Stimulated activated CD4-positive, alpha-beta T cell treated with anti-CD3 and anti-CD28 coated beads, Interleukin-1b, Interleukin-23, amount 100 ng/mL, for 24 hours (primary cell): ENCODE measurements at places on chromosomes 16 and 17.

GRCh38 chr16:3868556-3868955 is 12.0 kb downstream of the CREBBP start:
- no peak for DNase-seq

- DNase-seq = no peak
Observed at GRCh38 chr17:56914581-56915273, 878 bp upstream of the TRIM25 start.

GRCh38 chr17:76478097-76478496 is 10.7 kb downstream of the AANAT start:
- no peak for DNase-seq

- DNase-seq = no peak
Observed at GRCh38 chr16:67246756-67247191, 507 bp downstream of the FHOD1 start.

DNA sequence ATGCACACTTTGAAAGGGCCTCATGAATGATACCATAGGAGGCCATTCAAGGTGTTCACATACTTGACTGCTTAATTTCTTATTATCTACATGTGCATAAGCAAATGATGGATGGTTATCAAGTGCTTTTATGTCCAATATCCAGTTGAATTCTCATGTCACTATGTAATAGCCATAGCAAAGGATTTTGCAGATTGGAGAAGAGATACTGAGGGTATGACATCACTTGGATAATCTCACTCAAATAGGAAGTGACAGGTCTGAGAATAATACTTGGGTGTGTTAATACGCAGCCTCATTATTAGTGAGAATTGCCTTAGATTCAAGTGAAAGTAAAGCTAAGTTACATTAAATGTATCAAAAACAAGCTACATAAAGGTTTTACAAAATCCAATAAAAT is 1208.6 kb downstream of the CDH11 start:
- no peak for DNase-seq

DNA sequence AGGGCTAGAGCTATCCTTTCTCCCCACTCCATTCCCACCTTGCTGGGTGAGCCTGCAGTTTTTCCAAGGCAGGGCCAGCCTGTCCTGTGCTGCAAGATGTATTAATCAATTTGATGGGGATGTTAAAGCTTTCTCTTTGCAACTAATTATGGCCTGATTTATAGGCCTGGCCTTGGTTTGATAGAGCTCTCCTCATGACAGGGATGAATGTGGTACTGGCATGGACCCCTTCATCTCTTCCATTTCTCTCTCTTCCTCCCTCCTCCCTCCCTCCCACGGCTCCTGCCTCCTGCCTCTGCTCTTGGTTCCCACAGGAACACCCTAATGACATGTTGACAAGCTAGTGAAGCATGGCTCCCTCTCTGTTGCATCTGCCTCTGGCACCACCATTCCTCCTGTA is 47.2 kb upstream of the SKAP1 start:
- no peak for DNase-seq

GRCh38 chr16:86517033-86517432 is 6.7 kb downstream of the FOXF1 start:
- DNase-seq = no peak

- DNase-seq = no peak
Observed at GRCh38 chr16:76800196-76800595, 390.8 kb upstream of the MON1B start.

GRCh38 chr16:1746693-1747195 is 24.6 kb downstream of the NME3 start:
- no peak for DNase-seq

DNA sequence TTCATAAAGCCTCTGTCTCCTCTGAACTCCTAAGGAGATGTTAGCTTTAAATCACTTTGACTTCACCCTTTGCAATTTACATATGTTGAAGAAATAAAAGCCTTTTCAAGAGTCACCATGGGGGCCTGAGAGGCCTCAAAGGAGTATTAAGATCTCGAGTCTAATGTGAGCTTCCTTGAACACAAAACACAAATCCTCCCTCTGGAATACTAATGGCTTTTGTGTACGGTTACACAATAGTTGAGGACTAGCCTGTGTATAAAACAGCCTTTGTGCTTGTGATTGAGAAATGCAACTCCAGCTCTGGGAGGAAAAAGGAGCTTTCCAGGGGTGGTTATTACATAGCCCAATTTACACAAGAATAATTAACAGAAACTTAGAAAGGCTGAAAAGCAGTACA is 1140.2 kb downstream of the CDH11 start:
- DNase-seq = no peak

- DNase-seq = no peak
Observed at GRCh38 chr17:29068818-29069217, 25.9 kb downstream of the PIPOX start.

GRCh38 chr17:19344311-19345066 is 18.0 kb downstream of the B9D1 start:
- DNase-seq = no peak

DNA sequence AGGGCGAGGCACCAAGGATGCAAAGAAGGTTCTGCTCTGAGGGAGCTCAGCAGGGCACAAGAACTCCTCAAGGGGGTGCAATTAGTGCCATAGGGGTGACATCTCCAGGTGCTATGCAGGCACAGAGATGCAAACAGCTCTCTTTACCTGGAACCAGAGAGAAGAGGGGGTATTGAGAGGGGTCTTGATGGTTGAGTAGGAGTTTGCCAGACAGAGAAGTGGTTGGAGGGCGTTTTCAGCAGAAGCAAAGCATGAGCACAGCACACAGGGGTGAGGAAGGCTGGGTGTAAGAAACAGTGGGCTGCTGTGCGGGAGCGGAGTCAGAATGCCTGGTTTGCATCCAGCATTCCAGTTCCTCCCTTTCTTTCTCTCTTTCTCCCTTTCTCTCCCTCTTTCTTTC is 81.8 kb upstream of the LHX1 start:
- DNase-seq = no peak

GRCh38 chr16:56451753-56452689 is 667 bp downstream of the OGFOD1 start:
- DNase-seq = no peak

DNA sequence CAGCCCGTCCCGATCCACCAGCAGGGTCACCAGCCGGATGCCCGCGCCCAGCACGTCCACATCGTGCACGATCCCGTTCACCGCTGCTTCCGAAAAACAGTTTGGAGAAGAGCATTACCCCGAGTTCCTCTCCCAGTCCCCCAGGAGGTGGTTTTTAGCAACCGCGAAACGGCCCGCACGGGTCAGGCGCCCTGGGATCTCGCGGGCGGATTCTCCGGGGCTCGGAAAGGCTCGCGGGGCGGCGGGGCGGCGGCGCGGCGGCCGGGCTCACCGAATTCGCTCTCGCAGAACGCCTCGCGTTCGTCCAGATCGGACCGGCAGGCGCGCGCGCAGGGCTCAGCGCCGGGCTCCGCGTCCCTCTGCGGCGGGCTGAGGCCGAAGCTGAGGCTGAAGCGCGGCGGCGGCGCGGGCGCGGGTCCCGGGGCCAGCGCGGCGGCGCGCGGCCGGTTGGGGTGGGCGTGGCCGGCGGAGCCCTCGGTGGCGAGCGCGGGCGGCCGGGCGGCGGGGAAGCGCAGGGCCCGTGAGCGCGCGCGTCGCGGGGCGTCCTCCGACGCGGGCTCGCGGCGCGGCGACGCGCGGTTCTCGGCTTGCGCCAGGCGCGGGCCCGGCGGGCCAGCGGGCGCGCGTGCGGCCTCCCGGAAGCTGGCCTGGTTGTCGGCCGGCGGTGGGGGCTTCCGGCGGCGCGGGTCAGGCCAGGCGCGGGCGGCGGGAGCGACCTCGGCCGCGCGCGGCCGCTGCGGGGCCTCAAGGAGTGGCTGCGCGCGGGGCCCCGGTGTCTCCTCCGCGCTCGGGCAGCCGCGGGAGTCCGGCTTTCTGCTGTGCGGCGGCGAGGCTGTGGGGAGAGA is 2.9 kb downstream of the C17orf58 start:
- DNase-seq = peak; percentile 52

DNA sequence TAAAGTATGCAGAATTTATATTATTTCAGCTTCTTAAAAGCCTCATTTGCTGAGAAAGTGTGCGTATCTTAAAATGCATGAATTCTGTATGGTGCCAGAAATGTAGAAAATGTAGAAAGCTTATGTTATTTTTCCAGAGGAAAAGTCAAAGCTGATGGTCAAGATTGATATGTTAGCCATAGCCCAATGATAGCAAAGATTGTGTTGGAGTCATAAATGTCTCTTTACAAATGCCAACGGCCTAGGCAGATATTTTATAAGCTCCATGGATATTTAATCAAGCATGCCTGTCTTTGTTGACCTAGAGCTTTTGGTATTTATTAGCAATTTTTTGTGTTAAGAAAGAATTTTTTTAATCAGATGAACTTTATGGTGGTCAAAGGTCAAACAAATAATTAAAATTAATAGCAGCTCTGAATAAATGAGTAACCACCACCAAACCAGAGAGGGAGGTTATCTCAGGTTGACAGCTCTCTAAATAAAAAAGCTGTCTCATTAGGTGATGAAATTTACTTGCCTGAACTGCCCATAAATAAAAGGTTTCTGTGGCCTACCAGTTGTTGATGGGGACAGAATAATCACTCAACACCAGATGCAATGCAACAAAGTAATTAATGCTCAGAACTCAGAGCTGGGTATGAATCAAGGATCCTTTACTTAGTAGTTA is 28.5 kb downstream of the CLEC3A start:
- DNase-seq = no peak

DNA sequence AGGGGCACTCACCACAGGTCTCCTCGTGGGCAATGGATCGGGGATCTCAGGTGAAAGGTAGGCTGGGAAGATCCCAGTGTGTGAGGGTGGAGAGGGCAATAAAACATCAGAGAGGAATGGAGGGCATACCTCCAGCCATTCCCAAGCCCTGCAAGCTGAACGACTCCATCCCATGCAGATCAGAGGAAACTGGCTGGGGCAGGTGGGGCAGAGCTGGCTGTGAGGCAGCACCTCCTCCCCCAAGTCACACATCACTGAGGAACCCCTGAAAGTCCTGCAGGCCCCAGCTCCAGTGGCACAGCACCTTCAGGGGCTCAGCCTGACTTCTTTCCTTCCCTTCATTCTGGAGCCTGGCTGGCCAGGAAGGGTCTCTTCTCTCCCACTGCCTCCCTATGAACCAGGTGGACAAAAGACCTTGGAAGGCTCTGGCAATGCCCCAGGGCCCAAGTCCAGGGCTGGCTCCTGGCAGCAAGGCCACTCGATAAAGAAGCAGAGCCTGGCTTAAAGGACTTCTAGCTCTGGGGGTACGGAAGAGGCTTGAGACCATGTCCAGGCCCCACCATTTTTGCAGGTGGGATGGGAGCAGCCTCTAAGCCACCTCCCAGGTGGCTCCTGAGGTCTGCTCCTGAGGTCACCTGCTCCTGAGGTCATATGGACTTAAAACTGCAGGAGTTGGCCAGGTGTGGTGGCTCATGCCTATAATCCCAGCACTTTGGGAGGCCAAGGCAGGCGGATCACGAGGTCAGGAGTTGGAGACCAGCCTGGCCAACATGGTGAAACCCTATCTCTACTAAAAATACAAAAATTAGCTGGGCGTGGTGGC is 13.5 kb upstream of the TMEM208 start:
- DNase-seq = no peak

GRCh38 chr17:39132192-39132610 is 19.2 kb downstream of the PLXDC1 start:
- DNase-seq = no peak

DNA sequence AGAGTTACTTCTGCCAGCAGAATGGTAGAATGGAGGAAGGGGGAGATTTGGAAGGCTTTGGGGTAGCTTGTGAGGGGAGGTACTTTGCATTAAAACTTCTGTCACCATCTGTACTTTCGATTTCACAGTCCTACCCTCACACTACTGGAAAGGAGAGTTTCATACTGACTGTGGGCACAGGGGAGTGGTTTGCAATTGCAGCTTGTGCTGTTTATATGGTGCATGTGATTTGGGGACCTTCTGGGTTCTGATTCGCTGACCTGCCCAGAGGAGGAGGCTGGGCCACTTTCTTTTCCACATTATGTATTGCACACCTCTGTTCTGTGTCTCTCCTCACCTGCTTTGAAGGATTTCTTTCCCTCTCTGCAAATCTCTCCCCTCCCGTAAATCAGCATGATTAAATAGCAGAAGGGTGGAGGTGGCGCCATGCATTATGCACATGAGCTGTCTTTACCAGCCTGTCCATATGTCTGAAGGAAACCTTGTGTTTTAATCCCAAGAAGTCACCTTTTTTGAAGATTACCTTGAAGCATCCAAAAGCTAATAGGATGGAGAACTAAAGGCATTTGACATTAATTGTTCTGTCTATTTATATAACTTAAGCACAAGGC is 90.9 kb downstream of the RBFOX1 start:
- no peak for DNase-seq

GRCh38 chr17:38728290-38728831 is 1.8 kb upstream of the CISD3 start:
- no peak for DNase-seq

GRCh38 chr17:42363767-42364585 is 24.3 kb downstream of the STAT3 start:
- no peak for DNase-seq

DNA sequence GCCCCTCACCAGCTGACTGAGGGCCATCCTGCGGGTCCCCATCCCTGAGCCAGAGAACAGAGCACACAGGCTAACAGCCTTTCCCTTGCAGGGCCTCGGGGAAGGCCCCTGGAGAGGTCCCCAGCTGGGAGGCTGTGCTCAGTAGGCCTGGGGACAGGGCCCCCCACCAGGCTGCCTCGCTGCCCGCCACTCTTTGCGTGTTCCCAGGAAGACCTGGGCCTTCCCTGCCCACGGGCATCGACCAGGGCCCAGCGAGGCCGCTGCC is 785 bp downstream of the HID1 start:
- no peak for DNase-seq
